Endothelial cell of umbilical vein (primary cell): ENCODE measurements at places on chromosomes 5 and 9. TPM values are rescaled to one million over a fixed set of nuclear protein-coding genes. Genes with fewer than 3 reads are reported as not detected.

- DNase-seq, result no peak
Observed at GRCh38 chr5:7066471-7067235, 329.3 kb upstream of the ADCY2 start.

CORO2A gene
- polyA plus RNA-seq, result 0.29 and 0.35 TPM in 2 replicates

GRCh38 chr5:54401515-54401914, 54.0 kb upstream of the HSPB3 start:
- no peak for DNase-seq

FAM81B gene
- not detected in 2 replicates for polyA plus RNA-seq

DNA sequence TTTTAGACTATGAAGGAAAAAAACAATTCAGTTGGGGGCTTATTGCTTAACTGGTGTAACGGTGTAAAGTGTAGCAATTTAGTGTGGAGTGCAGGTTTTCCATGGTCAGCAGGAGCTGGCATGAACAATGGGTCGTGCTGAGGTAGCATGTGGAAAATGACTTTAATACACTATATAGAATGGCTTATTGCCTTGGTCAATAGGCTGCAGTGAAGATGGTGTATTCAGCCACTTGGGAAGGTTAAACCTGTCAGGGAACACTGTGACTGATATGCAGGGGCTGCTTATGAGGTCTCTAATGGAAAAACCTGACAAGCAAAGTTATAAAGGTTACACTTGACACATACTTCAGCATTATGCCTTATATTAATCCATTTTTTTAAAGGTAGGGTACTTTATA, 764.7 kb upstream of the ARRDC3 start:
- no peak for DNase-seq

FBXL7 gene
- polyA plus RNA-seq, result 23.5 and 24.1 TPM in 2 replicates

PTCH1 gene
- polyA plus RNA-seq, result 3.1 and 3.9 TPM in 2 replicates

PCDHGB2 gene
- polyA plus RNA-seq, result 1.1 TPM in 2 replicates

GRCh38 chr9:29245351-29245750, 1672.1 kb upstream of the C9orf72 start:
- DNase-seq, result no peak

SAXO1 gene
- polyA plus RNA-seq, result not detected in 2 replicates

DNA sequence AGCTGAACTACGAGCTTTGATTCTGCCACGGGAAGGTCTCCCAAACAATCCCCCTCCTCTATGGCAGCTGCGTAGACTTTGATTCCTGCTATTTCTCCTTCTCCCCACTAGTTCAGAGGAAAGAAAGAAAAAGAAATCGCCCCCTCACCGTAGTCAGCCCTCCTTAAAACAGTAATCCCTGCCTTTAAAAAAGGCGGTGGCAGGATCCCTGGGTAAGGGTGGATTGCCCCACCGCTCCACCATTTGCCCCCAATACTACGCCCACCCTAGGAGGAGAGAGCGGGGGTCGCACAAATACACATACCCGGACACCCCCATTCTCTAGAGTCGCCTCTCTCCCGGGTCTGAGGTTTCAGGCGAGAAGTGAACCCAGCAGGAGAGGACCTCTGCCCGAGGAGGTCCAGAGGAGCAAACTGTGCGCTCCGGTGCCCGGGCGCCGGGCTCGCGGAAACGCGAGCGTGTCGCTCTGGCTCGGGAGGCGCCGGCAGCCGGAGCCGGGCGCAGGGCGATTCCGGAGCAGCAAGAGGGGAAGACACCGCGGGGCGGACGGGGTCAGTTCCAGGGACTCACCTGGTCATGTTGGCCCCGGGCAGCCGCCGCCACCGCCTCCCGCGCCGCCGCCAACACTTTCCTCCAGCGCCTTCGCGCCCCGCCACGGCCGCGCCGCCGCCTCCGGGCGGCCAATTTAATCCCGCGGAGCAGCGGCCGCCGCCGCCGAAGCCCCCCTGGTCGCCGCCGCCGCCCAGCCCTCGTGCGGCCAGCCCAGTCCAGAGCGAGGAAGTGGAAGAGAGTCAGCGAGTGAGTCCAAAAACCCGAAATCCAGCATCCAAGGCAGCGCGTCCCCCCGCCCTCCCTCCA, 1057.7 kb upstream of the DMAC1 start:
- peak; percentile 26 for DNase-seq

HEMGN gene
- not detected in 2 replicates for polyA plus RNA-seq

ST8SIA4 gene
- polyA plus RNA-seq, result 4.1 and 4.5 TPM in 2 replicates

DNA sequence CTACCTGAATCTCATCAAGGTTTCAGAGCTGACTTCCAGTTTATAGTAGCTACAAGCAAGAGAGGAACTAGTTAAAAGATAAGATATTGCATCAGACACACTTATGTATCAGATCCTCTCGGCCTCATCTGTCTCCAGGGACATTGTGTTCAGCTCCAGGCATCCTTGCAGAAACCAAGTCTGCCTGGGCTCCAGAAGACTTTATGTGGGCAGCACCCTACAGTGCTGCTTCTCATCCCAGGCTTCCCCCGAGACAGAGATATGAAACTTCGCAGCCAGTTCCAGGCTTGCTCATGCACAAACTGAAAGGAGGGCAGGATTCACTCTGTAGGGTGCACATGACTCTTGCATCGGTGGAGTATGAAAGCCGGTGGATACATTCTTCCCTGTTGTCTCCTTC, 33.9 kb upstream of the FOXB2 start:
- no peak for DNase-seq

DNA sequence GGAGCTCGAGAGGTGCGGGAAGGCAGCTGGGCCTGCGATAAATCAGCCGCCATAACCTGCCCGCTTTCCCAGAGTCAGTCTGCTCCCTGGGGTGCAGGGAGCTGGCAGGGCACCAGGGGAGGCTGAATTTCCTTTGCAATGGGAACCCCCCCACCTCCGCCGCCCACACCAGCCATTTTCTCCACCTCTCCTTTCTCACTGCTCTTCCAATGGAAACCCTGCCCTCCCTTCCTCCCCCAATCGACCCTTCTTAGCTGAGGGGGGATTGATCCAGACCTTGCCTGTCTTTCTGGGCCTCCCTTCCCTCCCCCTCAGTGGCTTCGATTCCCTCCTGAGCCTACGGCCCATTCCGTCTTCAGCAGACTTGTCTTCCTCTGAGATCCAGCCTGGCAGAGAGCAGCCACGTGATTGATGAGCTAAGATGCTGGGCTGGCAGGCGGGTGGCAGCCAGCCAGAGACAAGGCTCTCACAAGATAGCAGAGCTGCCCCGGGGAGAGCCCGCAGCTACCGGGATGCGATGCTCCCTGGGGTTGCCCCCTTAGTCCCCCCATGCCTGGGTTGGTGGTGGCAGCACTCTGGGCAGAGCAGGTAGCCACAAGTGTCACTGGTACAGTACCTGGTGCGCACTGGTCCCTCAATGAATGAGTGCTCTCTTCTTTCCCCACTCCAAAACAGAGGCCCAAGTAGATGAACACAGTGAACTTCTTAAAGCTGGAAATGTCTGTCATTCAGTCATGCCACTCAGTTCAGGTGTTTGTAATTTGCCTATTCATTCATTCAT, 53.7 kb upstream of the FABP6 start:
- no peak for DNase-seq

GRCh38 chr5:180563994-180564393, 27.3 kb downstream of the SCGB3A1 start:
- no peak for DNase-seq
